ENCODE measurements at places on chromosomes 2 and 18. TPM values are rescaled to one million over a fixed set of nuclear protein-coding genes. Genes with fewer than 3 reads are reported as not detected.

PCBP1 gene
- 350 TPM for total RNA-seq

HTR2B gene
- not detected for total RNA-seq

CTAGE1 gene
- not detected for total RNA-seq

TMEM150A gene
- 6.6 TPM for total RNA-seq

THSD7B gene
- total RNA-seq = not detected

GREB1 gene
- total RNA-seq = 1.3 TPM

UGT1A10 gene
- not detected for total RNA-seq

SERPINB13 gene
- 0.49 TPM for total RNA-seq

TMEM163 gene
- not detected for total RNA-seq

POTEC gene
- not detected for total RNA-seq

DUSP28 gene
- total RNA-seq = 5.1 TPM

ZNF638 gene
- total RNA-seq = 126 TPM

AOX1 gene
- total RNA-seq = 2.4 TPM

ANKRD53 gene
- 0.64 TPM for total RNA-seq

RNF152 gene
- total RNA-seq = 3.6 TPM

TTL gene
- total RNA-seq = 119 TPM

FHOD3 gene
- total RNA-seq = 0.34 TPM

VIL1 gene
- total RNA-seq = not detected

NFU1 gene
- total RNA-seq = 54.3 TPM

Measured in A673 (cell line).